ENCODE measurements at places on chromosomes 6 and 20.

DNA sequence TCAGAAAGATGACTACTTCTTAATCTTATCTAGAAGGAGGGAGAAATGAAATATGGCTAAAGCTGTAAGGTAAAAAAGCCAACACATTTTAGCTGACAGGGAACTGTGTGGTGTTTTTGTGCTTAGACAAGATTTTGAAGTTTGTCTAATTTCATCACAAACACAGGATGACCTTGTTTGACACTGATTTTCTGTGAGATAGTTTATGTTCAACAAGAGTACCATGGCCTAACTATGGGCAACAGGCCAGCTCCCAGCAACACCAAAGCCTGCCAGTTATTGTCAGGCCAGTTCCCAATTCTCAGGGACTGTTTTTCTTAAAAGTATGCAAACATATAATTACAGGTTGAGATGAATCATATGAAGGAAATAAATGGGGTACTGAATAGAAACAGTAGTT, 5.5 kb upstream of the ABCF1 start:
- no peak for DNase-seq

DNA sequence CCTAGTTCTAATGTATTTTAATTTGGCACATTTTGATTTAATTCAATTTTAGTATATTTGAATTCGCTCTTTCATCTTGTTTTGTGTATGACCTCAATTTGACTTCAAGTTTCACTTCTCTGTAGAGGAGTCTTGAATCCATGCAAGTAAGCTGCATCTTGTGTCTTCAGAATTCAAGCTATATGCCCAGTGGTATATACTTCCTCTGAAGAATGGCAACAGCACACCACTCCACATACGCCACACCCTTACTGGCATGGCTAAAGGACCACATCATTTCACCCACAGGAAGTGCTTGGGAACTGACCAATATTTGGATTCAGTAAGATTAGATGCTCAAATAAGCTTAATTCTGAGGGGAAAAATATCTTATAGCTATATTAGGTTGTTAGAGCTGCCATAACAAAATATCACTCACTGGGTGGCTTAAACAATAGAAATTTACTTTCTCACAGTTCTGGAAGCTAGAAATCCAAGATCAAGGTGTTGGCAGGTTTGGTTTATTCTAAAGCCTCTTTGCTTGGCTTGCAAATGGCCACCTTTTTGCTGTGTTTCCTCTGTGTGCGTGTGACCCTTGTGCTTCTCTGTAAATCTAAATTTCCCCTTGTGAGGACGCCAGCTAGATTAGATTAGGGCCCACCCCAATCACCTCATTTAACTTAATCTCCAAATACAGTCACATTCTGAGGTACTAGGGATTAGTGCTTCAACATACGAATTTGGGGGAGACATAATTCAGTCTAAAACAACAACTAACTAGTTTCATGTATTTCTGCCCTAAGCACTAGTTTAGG, 2.8 kb upstream of the ASF1A start:
- peak; percentile 3 for DNase-seq

DNA sequence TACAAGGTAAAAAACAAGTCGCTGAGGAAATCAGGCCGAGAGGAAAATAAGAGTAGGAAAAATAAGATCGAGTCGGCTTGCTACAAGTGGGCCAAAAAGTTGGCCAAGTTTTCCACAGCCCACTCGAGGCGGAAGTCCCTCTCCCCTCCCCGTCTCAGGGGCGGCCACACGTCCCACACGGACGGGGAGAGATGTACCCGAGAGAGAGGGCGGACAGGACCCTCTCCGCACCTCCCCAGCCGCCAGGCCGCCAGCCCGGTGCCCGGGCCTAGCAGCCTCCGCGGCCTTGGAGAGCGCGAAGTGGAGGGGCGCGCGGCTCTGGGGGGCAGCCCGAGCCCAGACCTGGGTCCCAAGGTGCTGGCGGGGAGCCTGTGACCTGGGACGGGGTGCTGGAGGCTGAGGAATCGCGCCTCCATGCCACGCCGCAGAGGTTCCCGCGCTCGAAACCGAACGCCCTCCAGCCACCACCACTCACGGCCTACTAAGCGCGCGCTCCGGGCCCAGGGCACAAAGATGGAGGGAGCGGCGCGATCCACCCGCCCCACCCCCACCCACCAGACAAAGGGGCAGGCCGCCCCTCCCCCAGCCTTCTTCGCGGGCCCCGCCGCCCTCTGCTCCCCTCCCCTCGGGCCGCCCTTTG, 1.9 kb upstream of the HMGA1 start:
- no peak for DNase-seq

GRCh38 chr6:170441316-170441715, 111.8 kb downstream of the PSMB1 start:
- DNase-seq, result no peak

- DNase-seq, result no peak
These were observed 55.2 kb upstream of the RBM24 start for GRCh38 chr6:17225767-17226630.

DNA sequence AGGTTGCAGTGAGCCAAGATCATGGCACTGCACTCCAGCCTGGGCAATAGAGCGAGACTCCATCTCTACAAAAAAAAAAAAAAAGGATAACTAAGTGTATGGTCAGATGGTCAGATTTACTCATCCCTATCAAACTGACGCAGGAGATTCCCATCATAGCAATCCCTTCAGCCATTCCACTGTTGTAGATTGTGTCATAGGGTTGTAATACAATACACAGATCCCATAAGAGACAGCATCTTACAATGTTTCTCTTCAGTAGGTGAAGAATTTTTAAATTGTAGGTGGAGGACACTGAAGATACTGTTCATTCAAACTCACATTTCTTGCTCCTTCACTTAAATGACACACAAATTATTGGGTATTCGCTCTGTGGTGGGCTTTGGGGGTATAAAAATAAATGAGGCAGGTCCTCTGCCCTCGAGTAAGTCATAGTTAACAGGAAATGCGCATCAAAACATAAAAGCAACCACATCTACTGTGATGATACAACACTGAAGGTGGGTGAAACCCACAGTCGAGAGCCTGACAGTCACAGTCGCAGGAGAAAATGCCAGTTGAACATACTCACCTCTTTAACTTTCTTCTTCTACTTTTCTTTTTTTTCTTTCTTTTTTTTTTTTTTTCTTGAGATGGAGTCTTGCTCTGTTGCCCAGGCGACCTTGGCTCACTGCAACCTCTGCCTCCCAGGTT, 205.5 kb downstream of the ZNF217 start:
- no peak for DNase-seq

- DNase-seq, result no peak
These were observed 20.9 kb upstream of the EPM2A start for GRCh38 chr6:145756170-145756662.

DNA sequence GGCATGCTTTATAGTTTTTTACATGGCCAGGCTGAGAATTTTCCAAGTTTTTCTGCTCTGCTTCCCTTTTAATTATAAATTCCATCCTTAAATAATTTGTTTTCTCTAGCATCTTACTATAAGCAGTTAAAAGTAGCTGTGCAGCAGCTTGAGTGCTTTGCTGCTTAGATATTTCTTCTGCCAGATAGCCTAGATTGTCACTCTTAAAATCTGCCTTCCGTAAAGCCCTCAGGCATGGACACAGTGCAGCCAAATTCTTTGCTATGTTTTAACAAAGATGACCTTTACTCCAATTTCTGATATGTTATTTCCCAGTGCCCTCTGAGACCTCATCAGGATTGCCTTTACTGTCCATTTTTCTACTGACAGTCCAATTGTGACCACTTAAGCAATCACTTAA, 92.6 kb upstream of the SGK1 start:
- no peak for DNase-seq

- DNase-seq, result peak; percentile 45
These were observed 4.8 kb upstream of the SRSF12 start for GRCh38 chr6:89122625-89123024.

DNA sequence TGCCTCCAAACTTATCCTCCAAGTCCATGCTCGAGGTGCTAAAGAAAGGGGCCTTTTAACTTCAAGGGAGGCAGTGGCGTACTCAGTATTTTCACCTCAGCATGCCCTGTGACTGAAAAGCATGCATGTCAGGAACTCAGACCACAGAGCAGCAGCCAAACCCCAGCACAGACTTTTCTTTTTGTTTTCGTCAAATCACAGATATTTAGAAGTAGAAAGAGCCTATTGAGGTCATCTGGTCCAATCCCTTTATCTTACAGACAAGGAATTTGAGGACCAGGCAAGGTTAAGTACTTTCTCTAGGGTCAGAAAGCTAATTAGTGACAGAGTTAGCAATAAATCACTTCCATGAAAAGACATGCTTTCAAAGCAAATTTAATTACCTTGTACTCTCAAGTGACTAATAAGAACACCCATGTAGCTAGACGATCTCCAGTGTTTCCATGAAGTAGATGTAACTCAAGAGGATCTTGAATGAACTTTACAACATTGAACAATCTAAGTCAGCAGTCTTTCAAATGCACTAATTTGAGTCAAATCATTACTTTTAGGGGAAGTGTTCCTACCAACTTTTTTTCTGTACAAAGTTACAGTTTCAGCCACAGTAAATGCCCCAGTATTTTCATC, 35.9 kb downstream of the MOXD1 start:
- no peak for DNase-seq

- no peak for DNase-seq
These were observed 119.9 kb upstream of the ZNF217 start for GRCh38 chr20:53713328-53714056.

DNA sequence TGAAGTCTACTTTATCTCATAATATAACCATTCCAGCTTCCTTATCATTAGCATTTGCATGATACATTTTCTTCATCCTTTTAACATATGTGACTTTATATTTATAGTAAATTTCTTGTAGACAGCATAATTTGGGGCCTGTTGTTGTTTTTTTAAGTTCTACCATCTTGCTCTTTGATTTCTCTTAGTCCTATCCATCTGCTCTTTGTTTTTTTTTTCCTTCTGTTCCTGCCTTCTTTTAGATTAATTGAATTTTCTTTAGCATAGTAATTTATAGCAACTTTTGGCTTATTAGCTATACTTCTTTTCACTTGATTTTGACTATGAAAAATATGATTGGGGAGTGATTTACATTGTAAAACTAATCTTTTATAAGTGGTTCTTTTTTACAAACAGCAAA, 19.2 kb upstream of the FABP7 start:
- no peak for DNase-seq

DNA sequence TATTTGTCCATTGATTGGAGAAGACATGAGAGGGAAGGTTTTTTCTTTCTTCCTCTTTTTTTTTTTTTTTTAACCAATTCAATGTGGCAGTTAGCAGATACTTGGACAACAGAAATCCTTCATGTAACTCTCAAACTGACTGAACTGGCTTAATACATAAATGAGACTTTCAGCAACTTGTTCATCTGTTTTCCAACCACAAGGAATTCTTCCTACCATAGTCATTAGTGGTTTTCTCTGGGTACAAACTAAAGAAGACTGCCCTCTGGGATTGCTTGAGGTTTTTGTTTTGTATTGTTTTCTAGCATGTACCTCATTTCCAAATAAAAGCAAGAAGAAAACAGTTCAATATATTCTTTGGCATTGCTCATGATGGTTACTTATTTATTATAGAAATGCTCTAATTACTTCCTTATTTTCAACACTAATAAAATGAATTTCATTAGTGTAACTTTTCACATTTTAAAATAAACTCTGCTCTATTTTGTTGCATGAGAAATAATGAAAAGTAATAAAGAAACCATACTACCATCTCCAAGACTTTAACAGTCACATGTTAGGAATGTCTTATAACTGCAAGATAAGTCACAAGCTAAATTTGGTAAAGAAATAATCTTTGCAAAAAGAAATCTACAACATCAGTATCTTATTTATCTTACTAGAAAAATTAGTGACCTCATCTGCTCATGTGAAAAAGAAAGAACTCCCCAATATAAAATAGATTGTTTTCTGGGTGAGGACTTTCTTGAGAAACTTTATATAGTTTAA, 52.0 kb downstream of the ME1 start:
- no peak for DNase-seq

- DNase-seq, result no peak
These were observed 183.6 kb upstream of the QKI start for GRCh38 chr6:163230901-163231300.
